Gastroesophageal sphincter (tissue), 4 donors: ENCODE measurements at places on chromosomes 12 and 14.

GRCh38 chr12:113133036-113133435, 2.5 kb downstream of the RASAL1 start:
- no peak for ATAC-seq

DNA sequence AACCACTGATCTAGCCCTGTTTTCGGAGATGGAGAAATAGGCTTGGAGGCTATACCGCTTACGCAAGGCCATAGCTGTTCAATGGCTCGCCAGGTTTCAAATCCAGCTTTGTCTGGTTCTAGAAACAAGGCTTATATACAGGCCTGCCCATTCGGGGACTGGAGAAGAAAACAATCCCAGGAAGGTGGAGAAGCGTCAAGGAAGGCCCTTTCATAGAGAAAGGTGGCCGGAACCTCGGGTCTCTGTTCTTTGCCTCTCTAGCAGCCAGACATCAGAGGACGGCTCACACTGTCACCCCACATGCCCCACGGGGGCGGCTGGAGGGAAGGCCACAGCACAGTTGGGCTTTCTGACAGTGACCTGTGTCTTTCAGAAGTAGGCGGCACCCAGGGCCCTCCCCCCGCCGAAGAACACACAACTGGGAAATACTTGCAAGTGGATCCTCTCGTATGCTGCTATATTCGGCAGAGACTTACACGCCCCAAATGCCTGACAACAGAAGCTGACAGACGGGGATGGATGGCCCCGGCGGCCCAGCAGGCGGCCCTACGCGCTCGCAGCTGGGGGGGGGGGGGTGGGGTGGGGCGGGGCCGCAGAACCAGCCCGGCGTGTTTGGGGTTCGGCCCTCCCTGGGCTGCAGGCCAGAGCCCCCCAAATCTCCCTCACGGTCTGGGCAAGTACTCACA, 4.5 kb upstream of the SETD1B start:
- ATAC-seq = peak; percentile 54

DNA sequence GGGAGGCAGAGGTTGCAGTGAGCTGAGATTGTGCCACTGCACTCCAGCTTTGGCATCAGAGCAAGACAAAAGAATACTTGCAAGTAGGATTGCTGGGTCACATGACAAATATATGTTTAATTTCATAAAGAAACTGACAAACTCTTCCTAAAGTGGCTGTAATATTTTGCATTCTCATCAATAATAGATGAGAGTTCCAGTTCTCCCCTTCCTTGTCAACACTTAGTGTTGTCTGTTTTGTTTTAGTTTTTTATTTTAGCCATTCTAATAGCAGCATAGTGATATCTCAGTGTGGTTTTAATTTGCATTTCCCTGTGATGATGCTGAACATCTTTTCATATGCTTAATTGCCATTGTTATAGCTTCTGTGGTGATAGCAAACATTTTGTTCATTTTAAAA, 31.2 kb downstream of the SLC39A9 start:
- ATAC-seq = no peak

GRCh38 chr14:91035855-91036254, 24.6 kb downstream of the RPS6KA5 start:
- no peak for ATAC-seq

- ATAC-seq = peak; percentile 67
Measured at GRCh38 chr14:90677484-90678050, 138.7 kb downstream of the TTC7B start.

GRCh38 chr12:105212438-105212837, 23.5 kb downstream of the APPL2 start:
- no peak for ATAC-seq

- ATAC-seq = no peak
Measured at GRCh38 chr14:60974090-60974651, 6.7 kb downstream of the TRMT5 start.

- ATAC-seq = no peak
Measured at GRCh38 chr12:124743479-124744272, 120.0 kb downstream of the SCARB1 start.

- ATAC-seq = no peak
Measured at GRCh38 chr12:12839873-12840579, 26.9 kb downstream of the DDX47 start.

- no peak for ATAC-seq
Measured at GRCh38 chr12:80432061-80432460, 12.0 kb upstream of the PTPRQ start.

DNA sequence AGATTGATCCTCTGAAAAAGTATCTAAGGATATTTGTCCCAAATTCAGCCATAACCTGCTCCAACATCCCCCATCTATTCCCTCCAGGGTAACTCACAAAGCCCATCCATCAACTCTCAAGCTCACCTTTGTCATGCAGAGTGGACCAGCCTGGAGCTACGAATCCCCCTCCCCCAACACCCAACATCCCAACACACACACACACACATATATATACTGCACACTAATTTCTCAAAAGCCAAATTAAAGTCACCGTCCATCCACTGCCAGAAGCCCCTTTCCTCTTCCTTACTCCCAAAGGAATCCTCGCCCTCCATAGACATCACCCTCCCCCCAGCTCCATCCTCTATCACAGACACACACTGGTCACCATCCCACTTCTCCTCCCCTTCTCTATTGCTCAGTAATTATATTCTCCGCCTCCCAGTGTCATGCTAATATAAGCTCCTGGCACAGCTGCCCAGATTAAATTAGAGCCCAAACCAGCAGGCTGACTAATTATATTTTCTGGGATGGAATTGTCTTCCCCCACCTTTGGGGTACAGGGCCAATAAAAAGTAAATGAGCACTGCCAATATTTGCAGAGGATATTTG, 13.5 kb upstream of the TESPA1 start:
- no peak for ATAC-seq

DNA sequence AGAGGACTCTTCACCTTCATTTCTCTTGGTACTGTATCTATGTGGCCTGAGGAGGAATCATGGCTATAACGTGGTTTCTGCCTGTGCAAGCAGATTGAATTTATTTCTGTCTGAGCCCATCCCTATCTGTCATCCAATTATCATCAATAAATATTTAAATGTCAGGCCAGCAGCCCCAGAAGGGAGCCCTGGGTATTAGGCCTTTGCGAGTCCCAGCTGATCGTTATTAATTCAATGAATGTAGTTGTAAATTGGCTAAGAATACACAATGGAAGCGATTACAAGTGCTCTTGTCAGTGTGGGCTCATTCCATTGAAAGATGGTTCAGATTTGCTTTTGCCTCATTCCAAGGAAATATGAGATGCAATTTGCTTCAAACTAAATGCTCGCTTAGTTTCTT, 142.0 kb downstream of the KTN1 start:
- no peak for ATAC-seq

DNA sequence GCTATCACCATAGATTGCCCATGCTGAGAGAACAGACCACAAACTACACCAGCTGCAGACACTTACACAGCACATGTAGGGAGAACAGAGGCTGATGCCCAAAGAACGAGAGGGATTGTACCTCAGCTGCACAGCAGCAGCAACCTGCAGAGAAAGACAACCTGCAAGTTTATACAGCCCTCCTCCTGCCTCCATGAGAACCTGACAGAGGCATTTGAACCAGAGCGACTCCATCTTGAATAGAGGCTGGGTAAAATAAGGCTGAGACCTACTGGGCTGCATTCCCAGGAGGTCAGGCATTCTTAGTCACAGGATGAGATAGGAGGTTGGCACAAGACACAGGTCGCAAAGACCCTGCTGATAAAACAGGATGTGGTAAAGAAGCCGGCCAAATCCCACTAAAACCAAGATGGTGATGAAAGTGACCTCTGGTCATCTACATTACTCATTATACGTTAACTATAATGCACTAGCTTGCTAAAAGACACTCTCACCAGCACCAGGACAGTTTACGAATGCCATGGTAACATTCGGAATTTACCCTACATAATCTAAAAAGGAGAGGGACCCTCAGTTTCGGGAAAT, 262.4 kb upstream of the HMGA2 start:
- ATAC-seq = no peak

GRCh38 chr12:23217667-23218066, 592.7 kb downstream of the ETNK1 start:
- no peak for ATAC-seq

DNA sequence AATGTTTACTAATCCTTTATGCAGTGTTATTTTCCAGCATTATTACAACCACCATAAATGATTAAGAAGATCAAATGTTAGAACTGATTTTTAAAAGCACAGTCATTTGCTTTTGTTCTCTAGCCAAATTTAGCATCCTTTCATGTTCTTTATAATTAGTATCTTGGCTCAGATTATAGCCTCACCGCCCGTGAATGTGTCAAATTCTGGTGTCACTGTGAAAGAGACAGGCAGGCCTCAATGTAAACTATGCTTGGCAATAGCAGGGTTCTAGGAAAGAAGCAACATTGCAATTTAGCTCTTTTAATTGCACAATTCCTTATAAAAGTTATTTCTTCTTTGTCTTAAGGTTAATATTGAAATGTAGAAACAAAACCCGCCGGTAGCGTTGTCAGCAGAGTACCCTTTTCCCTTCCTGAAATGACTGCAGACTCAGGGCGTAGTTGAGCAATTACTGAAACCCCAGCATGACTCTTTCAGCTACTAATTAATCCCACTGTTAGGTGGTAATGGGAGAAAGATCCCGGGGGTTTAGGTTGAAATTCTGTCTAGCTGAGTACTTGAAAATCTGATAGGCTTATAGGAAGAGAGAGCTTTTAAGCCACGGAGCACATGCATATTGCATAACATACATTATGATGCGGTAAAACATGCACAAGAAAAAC, 1600.5 kb upstream of the SEL1L start:
- no peak for ATAC-seq

GRCh38 chr12:116490471-116490870, 68.7 kb upstream of the MAP1LC3B2 start:
- ATAC-seq = no peak

- ATAC-seq = no peak
Measured at GRCh38 chr12:12548713-12549112, 13.9 kb downstream of the DUSP16 start.

- ATAC-seq = no peak
Measured at GRCh38 chr12:79673354-79673753, 17.4 kb downstream of the PAWR start.

DNA sequence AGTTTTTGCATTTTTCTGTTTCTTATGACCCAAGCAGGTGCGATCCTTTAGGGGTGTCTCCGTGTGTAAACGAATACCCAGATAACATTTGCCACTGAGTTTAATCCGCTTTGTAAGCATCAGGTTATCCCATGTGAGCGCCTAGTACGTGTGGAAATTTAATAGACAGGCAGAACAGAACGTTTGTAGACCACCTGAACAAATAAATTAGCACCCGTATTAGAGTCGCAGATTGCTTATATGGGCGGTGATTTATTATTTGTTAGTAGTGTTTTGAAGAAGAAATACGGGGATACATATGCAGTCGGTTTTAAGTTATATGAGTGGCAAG, 325 bp downstream of the C12orf60 start:
- peak; percentile 16 for ATAC-seq

GRCh38 chr14:95667249-95667693, 19.0 kb upstream of the TCL1B start:
- ATAC-seq = no peak

DNA sequence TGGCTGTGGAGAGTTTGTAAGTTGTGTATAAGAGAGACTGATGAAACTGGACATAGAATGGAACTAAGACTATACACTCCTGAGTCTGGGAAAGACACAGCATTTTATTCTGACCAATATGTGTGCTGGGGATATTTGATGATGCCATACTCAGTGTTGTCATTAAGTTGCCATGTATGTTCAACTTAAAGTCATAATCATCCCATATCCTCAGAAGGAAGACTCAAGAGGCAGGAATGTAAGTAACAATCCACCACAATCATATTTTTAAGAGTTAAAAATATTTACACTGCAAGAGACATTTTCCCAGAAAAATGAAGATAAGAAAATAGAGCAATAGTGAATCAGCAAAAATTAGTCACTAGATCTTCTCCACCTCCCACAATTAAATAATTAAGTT, 120.1 kb downstream of the MDGA2 start:
- no peak for ATAC-seq

GRCh38 chr12:58286353-58286752, 345.0 kb downstream of the ATP23 start:
- no peak for ATAC-seq

DNA sequence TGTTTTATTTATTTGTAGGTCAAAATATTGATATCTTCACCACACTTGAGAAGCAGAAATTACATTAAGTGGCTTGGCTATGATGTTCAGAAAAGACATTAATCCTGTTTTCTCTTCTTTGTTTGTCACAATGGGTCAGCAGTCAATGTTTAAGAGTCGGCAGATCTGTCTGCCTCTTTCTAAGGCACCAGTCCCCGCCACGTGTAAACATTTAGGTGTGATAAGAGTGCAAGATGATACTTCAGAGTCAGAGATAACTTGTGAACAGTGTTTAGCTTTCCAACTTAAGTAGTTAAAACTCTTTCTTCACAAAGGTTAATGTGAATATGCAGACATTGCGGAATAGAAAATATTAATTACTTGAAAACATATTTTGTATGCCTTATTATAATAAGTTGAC, 160.9 kb downstream of the OTOGL start:
- no peak for ATAC-seq
